CD4-positive, CD25-positive, alpha-beta regulatory T cell (primary cell): ENCODE measurements at places on chromosomes 16 and 17. TPM values are rescaled to one million over a fixed set of nuclear protein-coding genes. Genes with fewer than 3 reads are reported as not detected.

DNA sequence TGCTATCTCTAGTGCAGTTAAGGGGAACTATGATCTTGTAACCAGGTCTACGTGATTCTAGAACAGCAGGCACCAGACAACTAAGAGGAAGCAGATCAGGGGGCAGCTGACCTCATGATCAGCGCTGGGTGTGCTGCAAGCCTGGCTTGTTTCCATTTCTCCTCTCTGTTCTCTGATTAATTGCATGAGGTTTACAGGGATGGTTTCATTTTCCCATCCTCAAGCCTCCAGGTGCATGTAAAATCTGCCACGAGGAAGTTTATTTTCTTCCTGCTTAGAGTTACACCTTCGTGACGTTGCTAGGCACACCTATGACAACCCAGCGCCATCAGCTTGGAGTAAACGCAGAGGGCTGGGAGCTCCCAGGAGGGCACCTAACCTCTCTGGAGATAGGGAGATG, 4.3 kb upstream of the NUPR1 start:
- H3K4me3 ChIP-seq, result no peak overlapping the region
- no peaks in the 10 kb centered on the region for H3K27me3 ChIP-seq
- H3K36me3 ChIP-seq, result no peaks in the 10 kb centered on the region
- H3K27ac ChIP-seq, result no peak overlapping the region

The LRRC59 gene
- polyA plus RNA-seq, result 17.2 TPM

The TMEM107 gene
- polyA plus RNA-seq, result 20.6 TPM

GRCh38 chr17:42252597-42253550, 23.3 kb downstream of the STAT5B start:
- peak overlapping the region; percentile 90 for H3K27ac ChIP-seq
- no peak for DNase-seq
- peaks cover 62% of the 10 kb centered on the region for H3K4me1 ChIP-seq
- H3K36me3 ChIP-seq, result no peaks in the 10 kb centered on the region

- H3K4me3 ChIP-seq, result no peak overlapping the region
- no peak overlapping the region for H3K27ac ChIP-seq
- H3K36me3 ChIP-seq, result no peaks in the 10 kb centered on the region
- DNase-seq, result no peak
These were observed 15.9 kb downstream of the IRX3 start for GRCh38 chr16:54270711-54271110.

DNA sequence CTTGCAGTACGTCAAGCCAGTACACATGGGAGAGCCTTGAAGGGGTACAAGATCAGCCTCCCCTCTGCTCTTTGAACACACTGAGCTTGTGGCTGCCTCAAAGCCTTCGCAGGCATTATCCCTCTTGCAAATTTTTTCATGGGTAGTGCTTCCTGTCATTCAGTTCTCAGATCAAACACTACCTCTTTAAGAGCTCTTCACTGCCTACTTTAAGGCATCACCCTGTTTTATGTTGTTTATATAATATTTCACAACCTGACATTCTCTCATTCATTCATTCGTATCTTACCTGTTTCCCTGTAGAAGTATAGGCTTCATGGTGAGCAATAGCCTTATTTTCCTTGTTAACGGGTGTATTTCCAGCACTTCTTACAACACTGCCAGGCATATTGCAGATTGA, 269.1 kb downstream of the CDH13 start:
- no peaks in the 10 kb centered on the region for H3K36me3 ChIP-seq
- DNase-seq, result no peak
- no peaks in the 10 kb centered on the region for H3K4me1 ChIP-seq
- H3K27ac ChIP-seq, result no peak overlapping the region
- H3K27me3 ChIP-seq, result no peaks in the 10 kb centered on the region

DNA sequence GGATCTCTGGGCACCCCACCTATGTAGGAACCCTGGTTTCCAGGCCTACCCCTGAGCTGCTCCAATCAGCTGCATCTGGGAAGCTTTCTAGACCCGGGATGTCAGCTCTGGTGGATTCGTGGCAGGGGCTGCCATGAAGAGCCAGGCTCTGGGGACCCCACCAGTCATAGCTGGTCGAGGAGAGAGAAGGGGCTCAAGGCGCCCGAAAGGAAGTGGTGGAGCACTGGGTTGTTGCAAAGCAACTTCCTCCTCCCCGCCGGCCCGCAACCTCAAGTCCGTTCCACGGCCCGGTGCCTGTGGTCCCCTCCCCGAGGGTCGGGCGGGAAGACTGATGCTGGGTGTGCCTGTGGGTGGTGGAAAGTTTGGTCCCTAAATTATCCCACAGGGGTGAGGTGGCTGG, 10.2 kb downstream of the TBKBP1 start:
- no peak for DNase-seq
- H3K27ac ChIP-seq, result no peak overlapping the region
- H3K4me3 ChIP-seq, result no peak overlapping the region
- no peaks in the 10 kb centered on the region for H3K36me3 ChIP-seq
- H3K4me1 ChIP-seq, result peaks cover 63% of the 10 kb centered on the region
- no peaks in the 10 kb centered on the region for H3K27me3 ChIP-seq

The KRT24 gene
- polyA plus RNA-seq, result not detected

- no peaks in the 10 kb centered on the region for H3K27me3 ChIP-seq
- H3K4me1 ChIP-seq, result peaks cover 34% of the 10 kb centered on the region
- no peaks in the 10 kb centered on the region for H3K36me3 ChIP-seq
- H3K4me3 ChIP-seq, result no peak overlapping the region
These were observed 46.6 kb downstream of the RGS9 start for GRCh38 chr17:65183736-65184135.

The ABCC3 gene
- not detected for polyA plus RNA-seq

The PITPNM3 gene
- not detected for polyA plus RNA-seq

DNA sequence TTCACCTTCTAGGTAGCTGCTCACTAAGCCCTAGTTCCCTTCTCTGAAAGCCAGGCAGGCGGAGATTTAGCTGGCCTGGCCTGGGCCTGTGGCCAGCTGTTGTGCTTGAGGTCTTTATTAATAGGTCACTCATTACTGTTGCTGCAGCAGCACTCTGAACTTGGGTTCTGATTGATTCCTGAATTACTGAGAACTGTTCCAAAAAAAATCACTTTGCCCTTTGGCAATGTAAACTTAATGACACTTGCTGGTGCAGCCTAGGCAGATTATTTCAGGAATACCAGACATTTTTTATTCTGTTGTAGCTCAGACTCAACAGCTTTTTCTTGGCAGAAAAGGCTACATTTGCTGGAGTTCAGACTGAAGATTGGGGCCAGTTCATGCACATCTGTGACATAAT, 2.7 kb downstream of the TOM1L1 start:
- no peaks in the 10 kb centered on the region for H3K36me3 ChIP-seq
- DNase-seq, result no peak
- H3K4me3 ChIP-seq, result no peak overlapping the region
- H3K27me3 ChIP-seq, result peaks cover 3% of the 10 kb centered on the region

The YPEL2 gene
- polyA plus RNA-seq, result 45.7 TPM

The RAB11FIP4 gene
- polyA plus RNA-seq, result 28.4 TPM

GRCh38 chr16:85535352-85536072, 77.6 kb upstream of the GSE1 start:
- no peaks in the 10 kb centered on the region for H3K27me3 ChIP-seq
- no peak overlapping the region for H3K4me3 ChIP-seq
- H3K36me3 ChIP-seq, result no peaks in the 10 kb centered on the region
- no peak overlapping the region for H3K27ac ChIP-seq
- H3K4me1 ChIP-seq, result no peaks in the 10 kb centered on the region

- no peak overlapping the region for H3K4me3 ChIP-seq
- no peak overlapping the region for H3K27ac ChIP-seq
- DNase-seq, result no peak
- H3K36me3 ChIP-seq, result no peaks in the 10 kb centered on the region
- peaks cover 12% of the 10 kb centered on the region for H3K27me3 ChIP-seq
These were observed 2.2 kb upstream of the NTN3 start for GRCh38 chr16:2468725-2469398.

The SREBF1 gene
- polyA plus RNA-seq, result 5.6 TPM

DNA sequence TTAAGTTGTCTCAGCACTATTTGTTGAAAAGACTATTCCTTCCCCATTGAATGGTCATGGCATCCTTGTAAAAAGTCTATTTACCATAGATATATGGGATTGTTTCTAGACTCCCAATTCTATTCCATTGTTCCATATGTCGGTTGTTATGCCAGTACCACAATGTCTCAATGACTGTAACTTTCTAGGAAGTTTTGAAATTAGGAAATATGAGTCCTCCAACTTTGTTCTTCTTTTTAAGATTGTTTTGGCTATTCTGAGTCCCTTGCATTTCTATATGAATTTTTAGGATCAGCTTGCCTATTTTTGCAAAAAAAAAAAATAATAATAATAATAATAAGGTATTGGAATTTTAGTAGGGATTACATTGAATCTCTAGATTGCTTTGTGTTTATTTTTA, 43.0 kb upstream of the ABCA3 start:
- H3K36me3 ChIP-seq, result no peaks in the 10 kb centered on the region
- H3K27ac ChIP-seq, result no peak overlapping the region
- no peaks in the 10 kb centered on the region for H3K4me1 ChIP-seq
- DNase-seq, result no peak
- no peak overlapping the region for H3K4me3 ChIP-seq

DNA sequence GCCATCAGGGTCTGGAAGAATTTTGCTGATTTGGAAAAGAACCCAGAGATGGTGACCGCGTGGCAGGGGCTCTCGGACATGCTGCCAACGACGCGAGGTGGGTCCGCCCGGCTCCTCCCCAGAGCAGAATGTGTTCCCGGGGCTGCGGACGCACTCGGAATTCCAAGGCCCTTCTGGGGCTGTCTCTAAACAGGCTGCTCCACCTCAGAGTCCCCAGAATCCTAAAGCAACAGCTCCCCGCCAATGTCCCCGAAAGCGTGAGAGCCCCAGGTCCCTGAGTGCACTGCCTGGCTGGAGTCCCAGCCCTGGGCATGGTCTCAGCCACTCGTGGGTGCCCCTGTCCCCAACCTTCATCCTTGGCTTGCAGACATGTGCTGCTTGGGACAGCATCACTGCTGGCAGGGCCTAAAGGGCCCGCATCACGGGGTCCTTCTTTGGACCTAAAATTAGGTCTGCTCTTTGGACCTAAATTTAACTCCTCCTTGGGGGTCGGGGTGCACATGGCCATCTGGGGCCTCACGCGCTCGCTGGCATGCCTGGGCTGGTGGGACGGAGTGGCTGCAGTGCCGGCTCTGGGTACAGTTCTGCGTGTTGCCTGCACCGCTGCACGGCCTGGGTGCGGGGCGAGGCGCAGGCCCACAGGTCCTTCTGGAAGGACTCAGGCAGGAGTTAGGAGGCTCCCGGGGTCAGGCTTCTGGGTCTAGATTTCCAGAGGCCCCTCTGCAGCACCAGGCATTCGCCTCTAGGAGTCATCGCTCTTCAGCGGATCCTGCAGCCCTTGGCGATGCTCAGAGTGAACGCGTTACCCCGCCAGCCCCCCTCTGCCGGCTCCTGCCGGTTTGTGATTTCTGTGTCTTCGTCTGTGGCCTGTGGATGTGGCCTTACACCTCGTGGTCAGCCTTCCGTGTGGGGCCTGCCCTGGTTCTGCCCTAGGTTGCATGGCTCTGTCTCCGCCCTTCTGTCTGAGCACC, 41.9 kb upstream of the CHMP6 start:
- H3K27me3 ChIP-seq, result no peaks in the 10 kb centered on the region
- H3K4me3 ChIP-seq, result no peak overlapping the region
- no peak for DNase-seq

The FBXW10B gene
- not detected for polyA plus RNA-seq
